ENCODE measurements at places on chromosomes 12 and 14. TPM values are rescaled to one million over a fixed set of nuclear protein-coding genes. Genes with fewer than 3 reads are reported as not detected.
A peak's percentile ranks its signal among the peaks of the same experiment; 100 is the strongest.

- peaks cover 16% of the 10 kb centered on the region for H3K4me1 ChIP-seq
- H3K36me3 ChIP-seq: peaks cover 8% of the 10 kb centered on the region
- no peak overlapping the region for H3K4me3 ChIP-seq
- DNase-seq: no peak
Observed at GRCh38 chr14:101849125-101849524, 87.6 kb downstream of the PPP2R5C start.

- H3K4me3 ChIP-seq: no peak overlapping the region
- peaks cover 32% of the 10 kb centered on the region for H3K4me1 ChIP-seq
- no peak for DNase-seq
Observed at GRCh38 chr14:73142216-73142615, 5.9 kb downstream of the PSEN1 start.

DNA sequence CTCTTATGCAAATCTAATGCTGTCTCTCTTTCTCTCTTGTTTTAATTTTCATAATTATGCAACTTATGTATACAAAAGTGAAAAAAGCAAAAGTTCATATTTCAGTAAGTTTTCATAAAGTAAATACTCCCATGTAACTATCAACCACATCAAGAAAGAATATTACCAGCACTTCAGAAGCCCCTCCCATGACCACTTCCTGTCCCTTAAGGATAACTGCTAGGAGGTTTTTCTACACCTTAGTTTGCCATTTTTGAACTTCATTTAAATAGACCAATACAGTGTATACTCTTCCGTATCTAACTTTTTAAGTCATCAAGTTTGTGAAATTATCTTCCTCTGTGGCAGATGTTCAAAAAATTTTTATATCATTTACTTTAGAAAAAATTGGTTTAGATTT lies 547 bp upstream of the OR4K15 start:
- H3K4me3 ChIP-seq: no peak overlapping the region
- no peak overlapping the region for H3K27ac ChIP-seq
- H3K27me3 ChIP-seq: no peaks in the 10 kb centered on the region
- no peaks in the 10 kb centered on the region for H3K4me1 ChIP-seq
- no peaks in the 10 kb centered on the region for H3K36me3 ChIP-seq

DNA sequence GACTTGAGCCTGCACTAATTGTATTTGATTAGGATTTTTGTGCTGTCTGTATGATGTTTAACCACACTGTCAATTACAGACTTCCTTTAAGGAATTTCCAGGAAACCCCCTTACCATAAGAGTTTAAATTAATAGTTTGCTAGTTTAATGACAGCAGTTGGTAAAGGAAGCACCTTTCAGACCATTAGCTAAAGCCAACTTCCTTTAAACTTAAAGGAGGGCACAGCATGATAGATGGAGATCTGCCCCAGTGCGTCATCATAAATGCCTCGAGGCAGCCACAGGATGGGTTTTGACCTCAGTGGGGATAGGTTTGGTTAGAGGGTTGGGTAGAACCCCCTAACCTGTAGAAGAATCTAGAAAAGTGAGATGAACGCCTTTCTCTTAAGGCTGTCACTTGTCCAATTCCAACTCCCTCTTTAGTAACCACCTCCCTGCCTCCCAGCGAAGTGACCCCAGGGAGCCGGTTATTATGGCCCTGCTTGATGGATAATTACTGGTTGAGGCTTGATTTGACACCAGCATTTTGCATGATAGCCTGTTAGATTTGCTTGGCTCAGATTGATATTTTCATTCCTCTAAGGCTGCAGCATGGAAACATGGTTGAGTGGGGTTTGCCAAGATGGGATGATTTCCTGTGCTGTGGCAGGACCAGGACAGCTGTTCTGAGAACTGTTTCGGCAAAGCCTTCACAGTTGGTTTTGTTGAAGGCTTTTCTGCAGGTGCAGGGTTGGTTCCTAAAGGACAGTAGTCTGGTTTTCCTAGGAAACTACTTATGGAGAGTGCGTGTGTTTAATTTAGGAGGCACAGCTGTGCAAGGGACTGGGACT lies 62.7 kb downstream of the CHST11 start:
- peak overlapping the region; percentile 58 for H3K4me3 ChIP-seq
- peak overlapping the region; percentile 88 for H3K27ac ChIP-seq
- H3K27me3 ChIP-seq: no peaks in the 10 kb centered on the region
- DNase-seq: no peak
- peaks cover 49% of the 10 kb centered on the region for H3K4me1 ChIP-seq

GRCh38 chr14:101226603-101227425 lies 323.3 kb upstream of the RTL1 start:
- H3K27ac ChIP-seq: no peak overlapping the region
- H3K27me3 ChIP-seq: peaks cover 6% of the 10 kb centered on the region
- H3K36me3 ChIP-seq: no peaks in the 10 kb centered on the region
- H3K4me1 ChIP-seq: peaks cover 18% of the 10 kb centered on the region

- H3K36me3 ChIP-seq: peaks cover 20% of the 10 kb centered on the region
- peaks cover 19% of the 10 kb centered on the region for H3K4me1 ChIP-seq
- H3K27ac ChIP-seq: no peak overlapping the region
- H3K4me3 ChIP-seq: no peak overlapping the region
- no peak for DNase-seq
Observed at GRCh38 chr14:22928237-22929103, 706 bp downstream of the PRMT5 start.

GRCh38 chr14:20789230-20789813 lies 8.3 kb downstream of the RNASE6 start:
- no peak for DNase-seq
- peaks cover 3% of the 10 kb centered on the region for H3K36me3 ChIP-seq
- no peaks in the 10 kb centered on the region for H3K4me1 ChIP-seq
- H3K4me3 ChIP-seq: no peak overlapping the region
- no peaks in the 10 kb centered on the region for H3K27me3 ChIP-seq

GRCh38 chr14:53152184-53152886 lies 788 bp downstream of the DDHD1 start:
- H3K4me1 ChIP-seq: peaks cover 17% of the 10 kb centered on the region
- H3K27me3 ChIP-seq: no peaks in the 10 kb centered on the region
- peak overlapping the region; percentile 91 for H3K4me3 ChIP-seq
- H3K27ac ChIP-seq: peak overlapping the region; percentile 61

DNA sequence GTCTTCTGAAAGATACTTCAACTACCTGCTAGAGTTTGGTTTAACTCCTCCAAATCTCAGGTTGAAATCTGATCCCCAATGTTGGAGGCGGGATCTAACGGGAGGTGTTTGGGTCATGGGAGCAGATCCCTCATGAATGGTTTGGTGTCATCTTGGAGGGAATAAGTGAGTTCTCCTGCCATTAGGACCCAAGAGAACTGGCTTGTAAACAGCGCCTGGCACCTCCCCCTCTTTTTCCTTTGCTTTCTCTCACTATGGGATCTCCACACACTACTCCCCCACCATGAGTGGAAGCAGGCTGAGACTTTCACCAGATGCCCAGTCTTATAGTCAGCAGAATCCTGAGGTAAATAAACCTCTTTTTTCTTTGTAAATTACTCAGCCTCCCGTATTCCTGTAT lies 2.5 kb downstream of the CNIH1 start:
- no peak for DNase-seq
- no peak overlapping the region for H3K27ac ChIP-seq
- H3K4me3 ChIP-seq: no peak overlapping the region

DNA sequence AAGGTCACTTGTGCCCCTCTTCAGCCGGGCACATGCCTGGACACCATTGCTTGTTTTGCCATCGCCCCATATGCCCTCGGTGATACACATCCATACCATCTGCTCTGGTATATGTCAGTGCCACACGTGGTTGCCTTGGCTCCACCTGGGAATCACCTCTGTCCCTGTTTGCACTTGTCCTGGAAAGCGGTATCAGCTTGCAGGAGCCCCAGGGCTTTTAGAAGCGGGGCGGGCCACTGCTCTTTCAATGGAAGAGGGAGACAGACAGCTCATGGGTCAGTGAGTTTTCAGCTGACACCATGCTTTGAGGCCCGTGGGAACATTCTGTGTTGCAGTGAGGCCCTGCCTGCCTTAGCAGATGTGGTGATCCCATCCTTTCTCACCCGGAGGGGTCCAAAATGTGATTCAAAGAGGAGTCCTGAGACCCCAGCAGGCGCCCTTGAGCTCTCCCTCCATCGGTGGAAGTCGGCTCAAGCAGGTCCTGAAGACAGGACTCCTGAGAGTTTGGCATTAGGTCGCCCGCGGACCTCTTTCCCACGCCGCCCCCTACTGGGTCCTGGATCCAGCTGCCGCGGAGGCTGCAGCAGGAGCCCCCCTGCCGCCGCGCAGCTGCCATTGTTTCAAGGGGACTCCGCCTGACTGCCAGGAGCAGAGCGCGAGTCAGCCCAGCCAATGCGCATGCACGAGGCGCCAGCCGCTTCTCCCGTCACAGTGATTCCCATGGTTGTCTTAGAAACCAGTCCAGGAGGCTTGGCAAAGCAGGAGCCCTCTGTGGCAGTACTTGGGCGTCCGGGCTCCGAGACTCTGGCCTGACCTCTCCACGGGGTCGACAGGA lies 773.2 kb upstream of the ALG10B start:
- DNase-seq: no peak
- H3K4me3 ChIP-seq: no peak overlapping the region
- H3K4me1 ChIP-seq: no peaks in the 10 kb centered on the region
- H3K27ac ChIP-seq: no peak overlapping the region
- H3K27me3 ChIP-seq: no peaks in the 10 kb centered on the region

GRCh38 chr14:92384461-92385133 lies 61.6 kb downstream of the SLC24A4 start:
- H3K27me3 ChIP-seq: peaks cover 17% of the 10 kb centered on the region
- H3K36me3 ChIP-seq: no peaks in the 10 kb centered on the region
- H3K27ac ChIP-seq: no peak overlapping the region
- no peak for DNase-seq
- peaks cover 11% of the 10 kb centered on the region for H3K4me1 ChIP-seq

DNA sequence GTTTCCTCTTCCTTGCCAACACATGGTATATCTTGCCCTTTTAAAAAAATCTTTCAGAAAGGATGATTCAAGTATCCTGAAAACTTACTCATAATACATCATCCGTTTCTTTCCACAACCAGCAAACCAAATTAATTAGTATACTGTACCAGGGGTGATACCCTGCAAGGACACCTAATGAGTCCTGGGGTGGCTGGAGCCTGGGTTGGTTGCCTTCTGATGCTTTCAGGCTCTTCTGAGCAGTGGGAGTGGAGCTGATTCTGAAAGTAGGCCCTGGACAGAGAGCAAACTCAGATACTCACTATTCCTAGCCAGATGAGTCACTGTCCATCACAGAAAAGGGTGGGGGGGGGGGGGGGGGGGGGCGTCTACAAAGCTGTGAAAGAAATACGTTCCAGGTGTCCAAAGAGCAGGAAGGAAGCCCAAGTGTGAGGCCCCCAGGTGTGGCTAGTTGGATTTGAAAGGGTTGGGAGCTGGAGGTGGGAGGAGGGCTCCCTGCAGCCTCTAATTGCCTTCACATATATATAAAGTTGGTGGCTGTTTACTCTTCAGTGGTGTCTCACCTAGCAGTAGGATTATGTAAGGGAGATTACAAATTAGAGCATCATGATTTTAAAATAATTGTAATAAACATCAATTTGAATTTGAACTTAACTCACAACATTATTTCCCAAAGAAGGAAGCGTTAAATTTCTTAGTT lies 36.5 kb downstream of the FBXO33 start:
- no peak overlapping the region for H3K4me3 ChIP-seq
- no peaks in the 10 kb centered on the region for H3K27me3 ChIP-seq
- H3K36me3 ChIP-seq: peaks cover 18% of the 10 kb centered on the region
- no peak for DNase-seq

- peak overlapping the region; percentile 91 for H3K27ac ChIP-seq
- no peaks in the 10 kb centered on the region for H3K36me3 ChIP-seq
- H3K27me3 ChIP-seq: peaks cover 6% of the 10 kb centered on the region
- no peak overlapping the region for H3K4me3 ChIP-seq
- peaks cover 19% of the 10 kb centered on the region for H3K4me1 ChIP-seq
- no peak for DNase-seq
Observed at GRCh38 chr12:13178568-13179210, 17.8 kb upstream of the EMP1 start.

GRCh38 chr14:98605043-98605442 lies 667.0 kb downstream of the BCL11B start:
- H3K4me1 ChIP-seq: no peaks in the 10 kb centered on the region
- no peak for DNase-seq
- H3K36me3 ChIP-seq: no peaks in the 10 kb centered on the region
- peaks cover 9% of the 10 kb centered on the region for H3K27me3 ChIP-seq

DNA sequence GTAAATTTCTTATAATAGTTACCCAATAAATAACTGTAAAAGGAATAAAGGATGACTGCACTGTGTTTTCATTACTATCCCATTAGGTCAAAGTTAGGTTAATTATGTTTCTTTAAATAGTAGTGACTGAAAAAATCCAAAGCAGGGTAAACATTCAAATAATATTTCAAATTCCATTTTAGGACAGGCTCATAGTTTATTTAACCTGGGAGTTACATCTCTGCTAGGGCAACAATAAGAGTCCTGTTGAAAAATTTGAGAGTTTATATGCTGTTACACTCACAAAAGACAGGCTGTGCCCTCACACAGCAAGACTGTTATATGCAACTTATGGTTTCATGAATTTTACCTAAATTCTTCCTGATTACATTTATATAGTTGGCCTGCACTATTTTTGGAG lies 8.0 kb downstream of the ERP27 start:
- no peak for DNase-seq
- H3K4me1 ChIP-seq: peaks cover 10% of the 10 kb centered on the region
- no peaks in the 10 kb centered on the region for H3K27me3 ChIP-seq
- peak overlapping the region; percentile 84 for H3K27ac ChIP-seq
- H3K4me3 ChIP-seq: peak overlapping the region; percentile 64

GRCh38 chr14:95463171-95463901 lies 53.1 kb downstream of the SYNE3 start:
- peaks cover 65% of the 10 kb centered on the region for H3K27me3 ChIP-seq
- H3K4me3 ChIP-seq: no peak overlapping the region
- peaks cover 11% of the 10 kb centered on the region for H3K4me1 ChIP-seq
- no peaks in the 10 kb centered on the region for H3K36me3 ChIP-seq

- no peaks in the 10 kb centered on the region for H3K36me3 ChIP-seq
- H3K27ac ChIP-seq: no peak overlapping the region
- H3K4me3 ChIP-seq: no peak overlapping the region
- no peak for DNase-seq
Observed at GRCh38 chr14:33936391-33936790, 14.5 kb downstream of the EGLN3 start.

The TAS2R30 gene
- 2.3 TPM for total RNA-seq

The NOVA1 gene
- total RNA-seq: 22.6 TPM

The OTOGL gene
- total RNA-seq: 0.27 TPM

The DNAL1 gene
- 7.1 TPM for total RNA-seq

The TAS2R42 gene
- total RNA-seq: not detected

The FBXL14 gene
- total RNA-seq: 16.7 TPM

The OLR1 gene
- 2.8 TPM for total RNA-seq

The A2ML1 gene
- total RNA-seq: 26.0 TPM

The BMAL2 gene
- total RNA-seq: 34.3 TPM
